T-helper 17 cell (primary cell): ENCODE measurements at places on chromosomes 7 and 10.
A peak's percentile ranks its signal among the peaks of the same experiment; 100 is the strongest.

DNA sequence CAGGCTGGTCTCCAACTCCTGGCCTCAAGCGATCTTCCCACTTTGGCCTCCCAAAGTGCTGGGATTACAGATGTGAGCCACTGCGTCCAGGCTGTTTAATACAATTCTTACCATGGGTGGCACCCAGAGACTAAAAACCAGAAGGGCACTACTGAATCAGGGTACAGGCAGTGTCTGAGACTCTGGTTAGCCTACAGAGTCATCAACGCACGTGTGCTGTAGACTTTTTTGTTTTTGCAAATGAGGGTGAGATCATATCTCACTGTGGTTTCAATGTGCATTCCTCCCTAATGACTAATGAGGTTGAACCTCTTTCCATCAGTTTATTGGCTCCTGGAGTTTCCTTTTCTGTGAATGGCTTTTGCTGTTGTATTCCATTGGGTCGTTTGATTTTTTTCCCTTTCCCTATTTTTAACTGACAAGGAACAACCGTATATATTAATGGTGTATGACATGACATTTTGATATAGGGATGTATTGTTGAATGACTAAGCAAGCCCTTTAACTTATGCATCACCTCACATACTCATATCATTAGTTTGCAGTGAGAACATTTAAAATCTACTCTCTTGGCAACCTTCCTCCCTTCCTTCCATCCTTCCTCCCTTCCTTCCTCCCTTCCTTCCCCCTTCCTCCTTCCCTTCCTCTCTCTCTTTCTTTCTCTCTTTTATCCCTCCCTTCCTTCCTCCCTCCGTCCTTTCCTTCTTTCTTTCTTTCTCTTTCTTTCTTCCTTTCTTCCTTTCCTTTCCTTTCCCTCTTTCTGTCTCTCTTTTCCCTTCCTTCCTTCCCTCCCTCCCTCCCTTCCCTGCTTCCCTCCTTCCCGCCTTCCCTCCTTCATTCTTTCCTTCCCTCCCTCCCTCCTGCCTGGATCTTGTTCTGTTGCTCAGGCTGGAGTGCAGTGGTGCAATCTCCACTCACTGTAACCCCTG lies 9.3 kb upstream of the TMEM270 start:
- peaks cover 22% of the 10 kb centered on the region for H3K27me3 ChIP-seq
- H3K27ac ChIP-seq = peak overlapping the region; percentile 54
- H3K4me1 ChIP-seq = peaks cover 22% of the 10 kb centered on the region
- no peaks in the 10 kb centered on the region for H3K36me3 ChIP-seq
- DNase-seq = no peak
- no peak overlapping the region for H3K4me3 ChIP-seq

- no peak overlapping the region for H3K27ac ChIP-seq
- DNase-seq = no peak
- peak overlapping the region; percentile 68 for H3K4me3 ChIP-seq
- peaks cover 6% of the 10 kb centered on the region for H3K27me3 ChIP-seq
- peaks cover 10% of the 10 kb centered on the region for H3K4me1 ChIP-seq
- H3K36me3 ChIP-seq = peaks cover 5% of the 10 kb centered on the region
Measured at GRCh38 chr10:33487014-33487776, 152.7 kb upstream of the NRP1 start.

DNA sequence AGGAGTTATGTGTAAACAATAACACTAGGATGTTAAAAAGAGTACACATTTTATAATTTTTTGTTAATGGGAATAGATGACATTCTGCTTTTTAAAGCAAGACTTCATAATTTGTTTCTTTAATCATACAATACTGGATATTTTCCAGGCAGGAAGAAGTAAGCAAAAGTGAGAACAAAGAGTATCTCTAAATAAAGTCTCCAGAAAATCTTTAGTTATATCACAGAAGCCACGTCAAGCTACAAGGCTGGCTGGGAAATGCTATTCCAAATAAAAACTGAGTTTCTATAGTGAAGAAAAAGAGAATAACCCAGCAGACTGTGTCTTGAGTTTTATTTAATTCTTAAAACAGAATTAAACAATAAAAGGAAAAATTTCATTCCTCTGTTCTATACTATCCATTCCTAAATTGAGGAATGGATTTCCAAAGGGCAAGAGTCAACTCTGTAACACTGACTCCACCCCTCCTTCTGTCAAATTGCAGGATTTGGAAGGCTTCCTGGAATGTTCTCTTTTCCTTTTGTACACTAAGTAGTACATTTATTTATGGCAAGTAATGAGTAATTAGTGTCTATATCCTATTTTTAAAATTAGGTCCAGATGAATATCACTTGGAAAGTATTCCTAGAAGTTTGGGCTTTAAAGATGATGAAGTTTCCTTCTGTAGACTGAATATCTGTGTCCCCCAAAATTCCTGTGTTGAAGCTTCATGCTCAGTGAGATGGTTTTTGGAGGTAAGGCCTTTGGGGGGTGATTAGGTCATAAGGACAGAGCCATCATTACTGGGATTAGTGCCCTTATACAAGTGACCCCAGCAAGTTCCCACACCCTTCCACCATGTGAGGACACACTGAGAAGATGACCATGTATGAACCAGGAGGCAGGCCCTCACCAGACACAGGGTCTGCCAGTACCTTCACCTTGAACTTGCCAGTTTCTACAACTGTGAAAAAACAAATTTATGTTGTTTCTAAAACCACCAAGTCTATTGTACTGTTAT lies 290.9 kb downstream of the CRPPA start:
- H3K4me1 ChIP-seq = no peaks in the 10 kb centered on the region
- no peak overlapping the region for H3K4me3 ChIP-seq
- no peaks in the 10 kb centered on the region for H3K27me3 ChIP-seq
- no peak overlapping the region for H3K27ac ChIP-seq

GRCh38 chr7:24898691-24899090 lies 81.3 kb downstream of the OSBPL3 start:
- H3K36me3 ChIP-seq = no peaks in the 10 kb centered on the region
- H3K27ac ChIP-seq = peak overlapping the region; percentile 45
- H3K4me1 ChIP-seq = peaks cover 52% of the 10 kb centered on the region
- H3K27me3 ChIP-seq = no peaks in the 10 kb centered on the region
- no peak for DNase-seq
- H3K4me3 ChIP-seq = no peak overlapping the region

DNA sequence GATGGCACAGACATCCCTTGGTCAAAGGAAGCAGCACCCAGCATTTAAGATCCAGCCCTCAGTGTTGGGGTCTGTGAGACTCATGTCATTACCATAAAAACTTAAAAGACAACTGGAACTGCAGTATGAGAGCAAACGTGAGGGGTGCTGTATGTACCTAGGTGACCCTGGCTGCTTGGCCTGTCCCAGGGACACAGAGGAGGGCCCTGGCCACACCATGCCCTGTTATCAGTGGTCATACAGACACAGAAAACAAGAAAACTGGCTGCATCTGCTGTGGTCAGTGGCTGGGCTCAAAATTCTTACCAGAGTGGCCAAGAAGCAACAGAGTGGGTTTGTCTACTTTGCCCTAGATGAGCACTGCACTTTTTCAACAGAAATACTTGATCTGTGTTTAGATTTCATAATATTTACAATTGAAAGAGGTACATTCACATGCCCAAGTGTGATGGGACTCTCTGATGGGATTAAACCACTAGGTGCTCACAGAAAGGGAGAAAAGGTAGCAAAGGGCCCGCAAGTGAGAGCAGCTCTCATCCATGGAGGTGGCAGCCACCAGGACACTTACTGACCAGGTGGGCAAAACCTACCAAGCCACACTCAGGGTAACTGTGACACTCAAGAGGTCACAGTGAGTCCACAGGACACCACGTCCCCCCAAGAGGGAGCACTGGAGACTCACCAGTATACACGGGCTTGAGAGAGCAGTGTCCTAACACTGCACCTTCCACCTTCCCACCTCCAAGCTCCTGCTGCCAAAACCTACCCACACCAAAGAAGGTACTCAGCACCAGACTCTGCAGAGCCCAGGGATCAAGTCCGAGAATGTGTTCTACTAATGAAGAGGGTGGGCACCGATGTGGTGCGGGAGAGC lies 68.1 kb upstream of the CAMK2B start:
- no peaks in the 10 kb centered on the region for H3K27me3 ChIP-seq
- peaks cover 6% of the 10 kb centered on the region for H3K36me3 ChIP-seq
- no peak overlapping the region for H3K4me3 ChIP-seq
- no peak overlapping the region for H3K27ac ChIP-seq

DNA sequence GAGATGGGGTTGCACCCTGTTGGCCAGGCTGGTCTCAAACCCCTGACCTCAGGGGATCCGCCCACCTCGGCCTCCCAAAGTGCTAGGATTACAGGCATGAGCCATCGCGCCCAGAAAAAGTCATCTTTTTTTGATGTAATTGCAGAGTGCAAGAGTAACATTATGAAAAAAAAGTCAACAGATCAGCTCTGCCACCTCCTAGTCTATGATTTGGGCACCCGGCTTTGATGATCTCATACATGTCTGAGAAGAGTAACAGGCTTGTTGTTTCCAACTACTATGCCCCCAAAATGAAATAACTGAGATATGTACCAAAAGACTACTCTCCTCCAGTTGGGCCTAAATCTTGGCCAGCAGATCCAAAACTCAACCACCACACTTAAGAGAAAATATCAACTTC lies 40.8 kb downstream of the VOPP1 start:
- H3K27ac ChIP-seq = peak overlapping the region; percentile 98
- H3K27me3 ChIP-seq = no peaks in the 10 kb centered on the region
- H3K4me3 ChIP-seq = peak overlapping the region; percentile 87
- H3K4me1 ChIP-seq = peaks cover 73% of the 10 kb centered on the region

GRCh38 chr7:5450549-5451327 lies 27.1 kb upstream of the TNRC18 start:
- no peak overlapping the region for H3K27ac ChIP-seq
- H3K27me3 ChIP-seq = no peaks in the 10 kb centered on the region
- H3K36me3 ChIP-seq = no peaks in the 10 kb centered on the region
- H3K4me1 ChIP-seq = peaks cover 4% of the 10 kb centered on the region
- no peak overlapping the region for H3K4me3 ChIP-seq
